ENCODE measurements at places on chromosomes 3 and 15.

DNA sequence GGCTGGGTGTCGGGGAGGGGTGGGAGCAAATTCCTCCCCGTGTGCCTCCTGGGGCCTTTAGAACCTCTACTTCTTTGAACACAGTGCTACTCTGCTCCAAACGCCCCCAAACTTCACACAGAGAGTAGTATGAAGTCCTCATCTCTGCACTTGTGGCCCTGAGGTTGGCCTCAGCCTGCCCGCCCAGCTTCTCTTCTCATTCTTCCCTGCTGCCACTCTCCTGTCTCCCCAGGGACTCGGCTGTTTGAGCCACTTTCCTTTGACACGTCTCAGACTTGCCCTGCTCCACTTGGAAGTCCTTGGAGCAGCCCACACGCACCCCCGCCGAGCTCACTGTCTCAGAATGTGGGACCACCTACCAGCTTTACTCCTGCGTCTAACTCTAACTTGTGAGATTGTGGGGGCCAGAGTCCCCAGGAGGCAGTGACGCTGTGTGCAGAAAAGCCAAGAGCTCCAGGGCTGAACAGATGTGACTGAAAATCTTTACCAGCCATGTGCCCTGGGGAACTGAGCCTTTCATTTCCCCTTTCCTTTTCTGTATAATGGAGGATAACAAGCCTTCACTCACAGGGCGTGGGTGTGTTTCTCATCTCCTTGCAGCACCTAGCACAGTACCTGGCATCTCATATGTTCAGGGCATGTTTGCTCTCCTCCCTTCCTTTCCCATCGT lies 233.6 kb upstream of the CTDSPL start:
- DNase-seq, result no peak

DNA sequence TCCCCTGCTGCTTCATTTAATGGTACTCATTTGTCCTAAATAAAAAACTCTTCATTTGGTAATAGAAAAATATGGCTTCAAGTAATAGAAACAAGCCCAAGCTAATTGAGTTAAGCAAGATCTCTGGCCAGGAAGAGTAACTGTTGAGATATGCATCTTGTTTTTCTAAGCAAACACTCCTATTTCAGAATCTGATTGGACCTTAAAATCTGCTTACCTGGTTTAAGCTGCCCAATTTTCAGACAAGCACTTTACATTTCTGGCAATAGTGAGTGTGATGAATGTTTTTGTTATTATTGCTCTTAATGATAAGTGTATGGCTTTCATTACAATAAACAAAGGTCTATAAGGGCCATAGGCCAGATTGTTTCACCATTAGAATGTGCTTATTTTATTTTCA lies 86.2 kb downstream of the CMSS1 start:
- no peak for DNase-seq

- DNase-seq, result no peak
Measured at GRCh38 chr3:18224426-18224825, 200.7 kb downstream of the SATB1 start.

GRCh38 chr3:126442094-126442855 lies 33.4 kb downstream of the ZXDC start:
- peak; percentile 3 for DNase-seq

GRCh38 chr3:68787106-68787626 lies 145.2 kb downstream of the TAFA4 start:
- DNase-seq, result no peak

DNA sequence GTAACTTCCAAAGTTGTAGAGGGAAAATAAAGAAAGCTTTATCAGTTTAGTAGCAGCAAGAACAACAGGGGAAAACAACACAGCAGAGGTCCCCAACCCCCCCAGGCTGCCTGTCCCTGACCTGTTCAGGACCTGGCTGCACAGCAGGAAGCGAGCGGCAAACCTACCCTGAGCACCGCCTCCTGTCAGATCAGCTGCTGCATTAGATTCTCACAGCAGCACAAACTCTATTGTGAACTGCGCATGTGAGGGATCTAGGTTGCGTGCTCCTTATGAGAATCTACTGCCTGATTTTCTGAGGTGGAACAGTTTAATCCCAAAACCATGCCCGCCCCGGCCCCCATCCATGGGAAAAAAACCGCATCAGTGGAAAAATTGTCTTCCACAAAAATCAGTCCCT lies 40.3 kb downstream of the USP50 start:
- DNase-seq, result peak; percentile 4

- no peak for DNase-seq
Measured at GRCh38 chr3:13200465-13200864, 127.2 kb upstream of the IQSEC1 start.

- peak; percentile 72 for DNase-seq
Measured at GRCh38 chr15:28191832-28192231, 92.7 kb upstream of the OCA2 start.

GRCh38 chr15:68479870-68480269 lies 47.9 kb upstream of the ITGA11 start:
- no peak for DNase-seq

GRCh38 chr3:125231895-125232294 lies 19.3 kb upstream of the SLC12A8 start:
- no peak for DNase-seq

DNA sequence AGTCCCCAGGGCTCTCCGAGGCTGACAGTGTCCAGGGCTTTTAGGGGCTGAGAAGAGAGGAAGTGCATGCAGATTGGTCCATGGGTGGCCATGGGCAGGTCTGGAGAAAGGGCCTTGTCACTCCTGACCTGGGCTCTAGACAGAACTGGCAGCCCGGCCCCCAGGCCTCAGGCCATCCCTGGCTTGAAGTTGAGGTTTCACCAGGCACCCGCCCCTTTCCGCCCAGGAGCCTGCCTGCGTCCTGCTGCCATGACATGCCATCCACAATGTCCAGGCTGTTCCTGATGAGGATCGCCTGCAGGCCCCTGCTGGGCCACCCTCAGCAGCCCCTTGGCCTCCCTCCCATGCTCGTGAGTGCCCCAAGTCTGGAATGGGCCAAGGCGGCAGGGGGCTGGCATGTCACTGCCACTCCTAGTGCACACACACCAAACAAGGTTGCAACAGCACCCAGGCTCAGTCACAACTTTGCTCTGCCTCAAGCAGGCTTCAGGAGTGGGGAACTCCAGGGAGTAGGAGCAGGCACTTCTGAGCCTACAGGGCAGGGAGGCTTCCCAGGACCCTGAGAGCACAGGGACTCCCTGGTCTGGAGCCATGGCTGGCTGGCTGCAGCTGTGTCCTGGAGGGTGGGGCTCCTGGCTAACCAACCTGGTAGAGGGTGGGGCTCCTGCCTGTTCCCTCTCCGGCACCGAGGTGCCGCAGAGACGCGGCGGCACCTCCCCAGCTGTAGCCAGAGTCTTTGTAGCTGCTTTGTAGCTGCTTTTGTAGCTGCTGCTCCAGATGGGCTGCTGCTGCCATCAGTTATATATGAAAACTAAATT lies 1457.1 kb upstream of the GBE1 start:
- DNase-seq, result no peak

DNA sequence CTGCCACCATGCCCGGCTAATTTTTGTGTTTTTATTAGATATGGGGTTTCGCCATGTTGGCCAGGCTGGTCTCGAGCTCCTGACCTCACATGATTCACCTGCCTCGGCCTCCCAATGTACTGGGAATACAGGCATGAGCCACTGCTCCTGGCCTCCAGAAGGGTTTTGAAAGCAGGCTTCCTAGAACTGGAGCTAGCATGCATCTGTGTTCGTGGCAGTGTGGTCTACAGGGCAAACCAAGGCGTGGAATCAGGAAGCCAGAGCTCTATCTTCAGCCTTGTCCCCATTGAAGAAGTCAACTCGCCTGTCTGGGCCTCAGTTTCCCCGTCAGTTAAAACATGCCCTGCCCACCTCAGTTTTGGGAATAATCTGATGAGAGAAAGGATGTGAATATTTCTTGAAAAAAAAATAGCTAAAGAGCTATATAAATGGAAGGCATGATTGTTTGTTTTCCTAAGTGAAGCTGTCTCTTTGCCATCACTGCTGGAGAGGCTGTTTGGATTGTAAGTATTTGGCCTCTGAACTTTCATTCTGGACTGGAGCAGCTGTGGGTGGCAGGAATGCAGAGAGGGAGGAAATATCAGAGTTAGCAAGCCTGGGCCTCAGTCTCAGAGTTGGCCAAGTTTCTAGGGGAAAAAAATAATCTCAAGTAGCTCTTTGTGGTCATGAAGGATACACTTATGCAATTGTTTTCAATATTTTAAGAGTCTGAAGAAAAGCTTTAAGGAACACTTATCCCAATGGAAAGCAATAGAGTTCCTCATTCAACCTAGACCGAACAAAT lies 36.5 kb upstream of the UACA start:
- DNase-seq, result peak; percentile 33

GRCh38 chr3:197490098-197491058 lies 65.4 kb downstream of the BDH1 start:
- no peak for DNase-seq

- no peak for DNase-seq
Measured at GRCh38 chr3:14124223-14124614, 451 bp downstream of the CHCHD4 start.

- no peak for DNase-seq
Measured at GRCh38 chr15:72077950-72078349, 40.0 kb downstream of the MYO9A start.

DNA sequence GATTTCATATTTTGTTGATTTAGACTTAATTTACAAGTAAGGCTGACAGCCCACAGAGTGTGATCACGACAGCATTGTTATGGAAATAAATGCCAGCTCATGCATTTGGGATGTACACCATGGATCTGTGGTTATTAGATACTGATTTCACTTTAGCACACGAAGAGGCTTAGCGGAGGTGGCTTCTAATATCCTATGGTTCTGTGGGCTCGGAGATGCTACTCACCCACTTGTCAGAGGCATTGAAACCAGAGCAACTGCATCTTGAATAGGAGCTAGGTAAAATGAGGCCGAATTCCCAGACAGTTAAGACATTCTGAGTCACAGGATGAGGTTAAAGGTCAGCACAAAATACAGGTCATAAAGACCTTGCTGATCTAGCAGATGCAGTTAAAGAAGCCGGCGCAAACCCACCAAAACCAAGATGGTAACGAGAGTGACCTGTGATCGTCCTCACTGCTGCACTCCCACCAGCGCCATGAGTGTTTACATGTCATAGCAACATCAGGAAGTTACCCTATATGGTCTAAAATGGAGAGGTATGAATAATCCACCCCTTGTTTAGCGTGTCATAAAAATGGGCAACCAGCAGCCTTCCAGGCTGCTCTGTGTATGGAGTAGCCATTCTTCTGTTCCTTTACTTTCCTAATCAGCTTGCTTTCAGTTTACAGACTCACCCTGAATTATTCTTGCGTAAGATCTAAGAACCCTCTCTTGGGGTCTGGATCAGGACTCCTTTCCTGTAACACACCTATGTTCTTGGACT lies 117.5 kb downstream of the PGPEP1L start:
- DNase-seq, result no peak

DNA sequence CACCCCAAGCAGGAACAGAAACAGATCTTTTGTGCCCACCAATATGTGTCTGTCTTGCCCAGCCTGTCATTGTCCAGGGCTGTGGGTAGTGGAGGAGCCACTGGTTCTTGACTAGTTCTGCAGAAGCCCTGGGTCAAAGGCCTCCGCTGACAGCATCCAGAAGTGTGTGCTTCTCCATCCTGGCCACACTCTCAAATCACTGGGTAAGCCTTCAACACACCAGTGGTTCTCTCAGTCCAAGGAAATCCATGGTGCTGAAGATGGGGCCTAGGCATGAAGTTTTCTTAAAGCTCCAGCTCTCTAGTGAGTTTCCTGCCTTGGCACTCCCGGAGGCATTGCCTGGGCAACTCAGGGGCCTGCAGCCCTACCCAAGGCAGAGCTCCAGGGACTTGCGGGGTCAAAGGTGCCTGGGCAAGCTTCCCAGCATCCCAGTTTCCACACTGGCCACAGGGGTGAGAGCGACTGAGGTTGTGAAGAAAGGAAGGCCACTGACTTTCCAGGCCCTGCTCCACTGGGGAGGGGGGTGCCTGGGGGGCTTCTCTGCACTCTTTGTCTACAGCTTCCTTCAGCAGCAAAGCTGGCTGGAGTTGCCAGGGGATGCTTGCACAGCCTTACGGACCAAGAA lies 37.9 kb upstream of the RPL32 start:
- DNase-seq, result no peak

- no peak for DNase-seq
Measured at GRCh38 chr15:67085818-67086636, 20.6 kb downstream of the SMAD3 start.

- no peak for DNase-seq
Measured at GRCh38 chr3:190443257-190443656, 6.4 kb downstream of the TMEM207 start.

DNA sequence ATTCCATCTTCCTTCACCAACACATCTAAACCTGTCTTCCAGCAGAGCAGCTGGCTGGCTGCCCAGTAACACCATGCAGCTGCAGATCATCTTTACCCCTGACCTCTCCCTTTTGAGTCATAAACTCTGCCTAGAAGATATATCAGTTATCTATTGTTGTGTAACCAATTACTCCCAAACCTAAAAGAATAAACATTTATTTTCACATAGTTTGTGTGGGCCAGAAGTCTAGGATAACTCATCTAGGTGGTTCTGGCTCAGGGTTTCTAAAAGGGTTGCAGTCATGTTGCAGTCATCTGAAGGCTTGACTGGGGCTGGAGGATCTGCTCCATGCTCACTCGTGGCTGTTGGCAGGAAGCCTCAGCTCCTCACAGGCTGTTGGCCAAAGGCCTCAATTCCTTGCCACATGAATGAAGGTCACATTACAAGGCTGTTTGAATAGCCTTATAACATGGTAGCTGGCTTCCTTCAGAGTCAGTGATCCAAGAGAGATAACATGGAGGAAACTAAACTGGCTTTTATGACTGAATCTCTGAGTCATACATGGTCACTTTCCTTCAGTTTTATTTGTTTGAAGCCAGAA lies 92.8 kb downstream of the GOLIM4 start:
- DNase-seq, result no peak
